Cortex of kidney (tissue), 1 donor: ENCODE measurements at places on chromosomes 2 and 18.

GRCh38 chr18:54829856-54830255, 1.6 kb downstream of the RAB27B start:
- no peak for DNase-seq

GRCh38 chr2:109282865-109283264, 153.9 kb downstream of the SH3RF3 start:
- no peak for DNase-seq

DNA sequence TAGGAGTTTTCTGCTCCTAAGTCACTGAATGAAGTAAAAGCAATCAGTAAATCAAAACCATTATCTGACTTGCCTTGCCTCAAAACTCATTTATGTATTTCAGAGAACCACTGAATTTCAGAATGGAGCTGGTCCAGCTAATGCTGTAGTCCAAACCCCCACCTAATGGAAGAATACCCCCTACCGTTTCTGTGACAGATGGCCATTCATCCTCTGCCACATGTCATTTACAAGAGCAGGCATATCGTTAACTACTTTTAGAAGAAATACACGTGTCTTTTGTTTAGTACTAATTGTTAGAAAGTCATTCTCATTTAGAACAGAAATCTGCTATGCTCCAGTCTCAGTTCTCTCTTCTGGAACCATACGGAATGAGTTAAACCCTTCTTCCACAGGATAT, 12.8 kb upstream of the GALNT5 start:
- no peak for DNase-seq

- DNase-seq = no peak
These were observed 9.4 kb downstream of the PELI1 start for GRCh38 chr2:64134813-64135212.

- DNase-seq = no peak
These were observed 812.6 kb upstream of the LRATD1 start for GRCh38 chr2:13819896-13820295.

- no peak for DNase-seq
These were observed 59.3 kb downstream of the LRRFIP1 start for GRCh38 chr2:237686659-237687136.

DNA sequence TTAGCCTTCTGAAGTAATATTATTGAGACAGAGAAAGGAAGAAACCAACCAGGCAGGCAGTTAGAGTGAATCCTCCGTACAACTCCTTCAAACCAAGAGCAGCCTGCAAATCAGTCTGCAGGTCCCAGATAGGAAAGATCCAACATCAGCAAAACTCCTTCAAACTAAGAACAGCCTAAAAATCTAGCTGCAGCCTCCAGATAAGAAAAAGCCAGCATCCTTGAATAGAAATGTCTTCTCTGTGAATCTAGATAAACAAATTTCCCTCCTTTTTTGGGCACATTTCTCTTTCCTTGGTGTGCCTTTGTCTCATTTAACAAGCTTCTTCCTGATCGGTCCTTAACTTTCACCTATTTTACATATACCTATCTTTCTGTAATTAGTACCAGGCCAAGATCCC, 1004.6 kb upstream of the TMEFF2 start:
- no peak for DNase-seq

- no peak for DNase-seq
These were observed 33.0 kb upstream of the GREB1 start for GRCh38 chr2:11500702-11501303.

GRCh38 chr18:49045585-49045984, 94.8 kb upstream of the SMAD7 start:
- no peak for DNase-seq

GRCh38 chr2:233837694-233838229, 16.6 kb downstream of the HJURP start:
- DNase-seq = no peak

DNA sequence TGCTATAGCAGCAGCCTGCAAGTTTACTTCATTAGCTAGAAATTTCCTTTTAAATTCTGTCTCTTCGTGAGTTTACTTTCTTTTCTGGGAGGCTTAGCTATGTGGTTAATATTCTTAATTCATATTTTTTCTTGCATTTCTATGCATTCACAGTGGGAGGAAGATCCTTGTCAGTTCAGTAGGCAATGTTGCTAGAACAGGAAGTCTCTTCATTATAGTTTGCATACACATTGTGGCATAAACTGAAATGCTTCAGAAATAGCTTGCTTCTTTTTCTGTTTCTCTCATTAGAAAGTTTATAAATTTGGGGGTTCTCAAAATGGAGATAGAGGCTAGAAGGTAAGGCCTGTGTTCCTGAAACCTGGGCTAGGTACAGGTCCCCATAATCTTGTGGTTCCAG, 8.1 kb upstream of the ARHGAP15 start:
- DNase-seq = no peak

- DNase-seq = no peak
These were observed 656 bp downstream of the UNC80 start for GRCh38 chr2:209772290-209772685.

DNA sequence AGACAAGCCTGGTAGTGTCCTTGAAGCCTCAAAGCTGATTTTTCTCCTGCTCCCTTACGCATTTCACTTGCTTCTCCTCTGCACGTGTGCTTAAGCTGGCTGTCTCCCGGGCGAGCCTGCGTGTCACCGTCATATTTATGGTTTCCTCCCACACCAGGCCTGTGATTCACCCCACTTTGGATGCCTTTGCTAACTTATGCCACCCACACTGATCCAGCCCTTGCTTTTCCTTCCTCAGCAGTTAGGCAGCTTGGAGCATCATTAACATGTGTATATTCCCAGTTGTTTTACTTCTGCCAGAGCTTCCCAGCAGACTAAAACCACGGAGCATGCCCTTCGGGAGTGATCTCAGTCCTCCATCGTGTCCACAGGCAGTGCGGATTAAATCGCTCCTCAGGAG, 2.2 kb downstream of the ST3GAL5 start:
- DNase-seq = no peak

GRCh38 chr2:46257476-46257875, 39.7 kb upstream of the EPAS1 start:
- DNase-seq = no peak

DNA sequence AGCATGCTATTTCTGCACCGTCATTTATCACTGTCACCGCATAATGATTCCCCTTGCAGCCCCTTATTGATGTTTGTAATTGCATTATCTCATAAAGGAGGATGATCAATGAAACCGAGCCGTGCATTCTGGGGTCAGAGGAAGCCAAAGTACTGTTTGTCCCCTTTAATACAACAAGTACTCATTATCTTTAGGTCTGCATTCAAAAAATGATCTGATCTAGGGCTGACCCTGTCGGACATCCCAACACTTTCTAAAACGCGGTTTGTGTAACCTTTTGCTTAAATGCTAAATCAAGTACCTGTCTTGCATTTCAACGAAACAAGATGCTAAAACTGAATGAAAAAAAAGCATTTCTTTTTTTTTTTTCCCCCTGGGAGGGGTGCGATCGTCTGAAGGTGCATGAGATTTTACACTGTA, 143.8 kb downstream of the MEIS1 start:
- DNase-seq = no peak

DNA sequence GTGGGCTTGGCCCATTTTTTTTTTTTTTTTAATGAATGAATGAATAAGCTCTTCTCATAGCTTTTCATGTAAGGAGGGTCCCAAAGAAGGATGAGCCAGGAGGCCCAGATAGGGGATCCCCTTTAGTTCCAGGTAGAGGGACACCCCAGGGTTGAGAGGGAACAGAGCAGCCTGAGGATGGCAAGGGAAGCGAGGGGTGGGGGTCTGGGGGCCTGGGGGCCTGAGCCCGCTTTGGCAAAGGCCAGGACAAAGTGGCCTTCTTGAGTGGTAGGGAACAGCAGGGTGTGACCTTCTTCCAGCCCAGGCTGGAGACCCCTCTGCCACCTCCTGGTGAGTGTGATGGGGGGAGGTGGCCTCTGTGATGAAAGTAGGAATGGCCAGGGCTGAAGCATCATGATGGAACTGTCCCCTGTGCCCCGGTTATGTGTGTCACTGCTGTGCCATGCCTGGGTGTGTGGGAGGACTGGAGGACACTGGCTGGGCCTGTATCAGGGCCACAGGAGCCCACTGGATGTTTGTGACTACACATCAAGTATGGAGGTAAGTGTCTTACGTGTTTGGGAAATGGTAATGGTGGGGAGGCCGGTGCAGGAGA, 263.5 kb upstream of the HDAC4 start:
- DNase-seq = no peak

DNA sequence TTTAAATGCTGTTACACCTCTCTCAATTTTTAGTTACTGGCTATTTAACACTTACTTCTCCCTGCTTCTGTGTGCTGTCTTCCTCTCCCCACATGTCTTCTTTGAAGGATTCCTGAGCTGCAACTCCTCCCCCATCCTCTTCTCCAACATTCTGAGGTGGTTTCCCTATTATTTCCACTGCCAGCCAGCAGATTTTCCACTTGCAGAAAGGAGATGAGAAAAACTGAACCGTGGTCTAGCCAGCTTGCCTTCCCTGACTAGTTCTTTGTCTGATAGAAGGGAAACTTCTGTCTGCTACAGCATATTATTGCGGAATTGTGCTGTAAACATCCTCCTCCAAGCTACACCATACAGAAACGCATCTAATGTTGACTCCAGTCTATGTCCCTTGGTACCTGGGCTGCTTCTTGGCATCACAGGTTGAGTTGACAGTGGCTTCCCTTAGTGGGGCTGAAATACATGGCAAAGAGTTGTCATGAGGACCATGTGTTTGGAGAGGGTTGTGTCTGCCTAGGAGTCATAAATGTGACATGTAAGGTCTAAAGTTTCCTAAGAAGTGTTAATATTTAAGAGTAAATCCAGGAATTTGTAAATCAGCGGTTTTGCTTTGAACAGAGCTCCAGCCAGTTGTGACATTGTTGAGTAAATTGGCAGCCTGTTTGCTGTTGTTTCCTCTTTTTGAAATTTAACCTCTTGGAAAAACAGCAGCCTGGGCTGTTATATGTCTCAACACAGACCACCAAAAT, 68.3 kb upstream of the RND3 start:
- DNase-seq = no peak

DNA sequence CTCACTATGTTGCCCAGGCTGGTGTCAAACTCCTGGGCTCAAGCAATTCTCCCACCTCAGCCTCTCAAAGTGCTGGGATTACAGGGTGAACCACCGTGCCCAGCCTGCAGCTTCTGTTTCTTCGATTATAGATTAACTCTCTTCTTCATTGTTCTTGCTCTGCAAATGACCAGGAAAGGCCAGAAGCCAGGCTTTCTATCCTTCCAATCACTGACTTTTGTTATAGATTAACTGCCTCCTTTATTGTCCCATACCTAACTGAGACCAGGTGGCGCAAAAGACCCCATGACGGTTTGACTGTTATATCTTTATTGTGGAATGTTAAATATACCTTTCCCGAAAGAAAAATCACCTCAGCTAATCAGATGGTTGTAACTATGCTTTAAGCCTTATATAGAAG, 196.9 kb downstream of the MREG start:
- DNase-seq = no peak

GRCh38 chr2:215895330-215895729, 118.0 kb downstream of the MREG start:
- no peak for DNase-seq

- DNase-seq = no peak
These were observed 244.1 kb downstream of the BCL11A start for GRCh38 chr2:60309336-60309735.

DNA sequence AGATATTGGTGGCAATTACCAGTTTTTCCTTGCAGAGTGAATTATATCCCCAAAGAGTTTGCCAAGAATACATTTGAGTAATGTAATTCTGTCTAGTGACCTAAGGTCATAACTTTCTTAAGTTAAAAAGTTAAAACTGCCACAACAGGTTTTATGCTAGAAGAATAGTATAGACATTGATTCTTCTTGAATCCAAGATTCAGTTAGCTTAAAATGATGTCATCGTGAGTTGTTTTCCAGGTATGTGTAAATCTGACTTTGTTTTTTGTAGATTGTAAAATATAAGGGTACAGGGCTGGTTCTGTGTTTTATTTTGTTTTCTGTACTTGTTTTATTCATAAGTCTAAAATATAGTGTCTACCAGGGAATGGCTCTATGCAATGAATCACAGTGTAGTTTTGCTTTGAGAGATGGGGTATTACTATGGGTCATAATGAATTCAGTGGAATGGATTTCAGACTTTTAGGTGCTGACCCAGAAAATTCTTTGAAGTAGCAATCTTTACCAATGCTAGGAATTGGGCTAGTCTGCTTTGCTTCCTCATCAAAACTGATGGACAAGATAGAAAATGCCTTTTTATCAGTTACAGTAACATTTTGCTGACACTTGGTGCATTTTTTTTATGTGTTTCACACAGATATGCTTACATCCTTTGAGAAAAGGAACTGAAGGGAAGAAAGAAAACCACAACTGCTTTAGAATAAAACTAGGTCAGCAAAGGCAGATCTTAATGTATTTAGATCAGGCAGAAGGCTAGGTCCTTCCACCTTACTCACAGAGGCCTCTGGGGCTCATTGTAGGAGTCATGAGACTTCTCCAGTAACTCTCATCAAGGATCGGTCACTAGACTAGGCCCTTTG, 20.8 kb upstream of the MGAT5 start:
- DNase-seq = no peak

GRCh38 chr2:134411279-134411827, 157.5 kb downstream of the MGAT5 start:
- no peak for DNase-seq

DNA sequence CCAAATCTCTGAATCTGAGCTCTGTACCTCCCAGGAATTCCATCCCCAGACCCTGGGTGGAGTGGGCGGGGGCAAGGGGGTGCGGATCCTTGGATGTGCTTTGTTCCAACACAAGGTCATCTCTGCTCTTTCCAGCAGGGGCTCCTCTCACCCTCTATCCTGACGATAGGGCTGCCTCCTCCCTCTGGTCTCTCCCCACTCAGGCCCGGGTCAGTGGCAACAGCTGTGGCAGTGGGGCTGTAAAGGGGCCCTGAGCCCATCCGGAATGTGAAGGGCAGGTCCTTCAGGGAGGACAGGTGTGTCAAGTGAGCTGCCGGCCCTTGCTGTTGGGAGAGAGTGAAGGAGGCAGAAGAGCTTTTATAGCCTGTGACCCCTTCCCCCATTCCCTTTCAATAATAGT, 167.8 kb downstream of the CELF4 start:
- DNase-seq = no peak

DNA sequence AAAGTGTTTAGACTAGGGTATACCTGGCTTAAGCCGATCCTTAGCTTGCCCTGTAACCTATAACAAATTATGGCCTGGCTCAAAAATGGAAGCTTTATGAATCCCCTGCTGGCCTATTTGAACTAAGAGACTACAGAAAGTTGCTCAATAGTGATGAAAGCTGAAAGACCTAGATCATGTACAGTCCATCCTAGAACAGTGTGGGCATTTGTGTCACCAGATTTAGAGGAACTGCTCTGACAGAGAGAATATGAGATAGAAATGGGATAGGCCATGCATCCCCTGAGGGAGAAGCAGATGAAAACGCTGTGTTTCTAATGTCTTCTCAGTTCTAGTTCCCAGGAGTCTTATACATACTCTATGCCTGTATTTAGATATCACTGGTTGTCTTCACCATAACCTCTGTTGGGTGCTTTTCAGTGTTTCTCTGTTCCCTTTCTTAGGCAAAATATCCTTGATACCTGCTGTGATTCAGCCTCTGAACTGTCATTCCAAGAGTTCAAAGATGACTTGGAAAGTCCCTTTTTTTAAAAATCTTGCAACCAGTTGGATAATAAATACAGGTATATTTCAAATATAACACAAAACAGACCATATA, 246.9 kb upstream of the SLC39A10 start:
- no peak for DNase-seq

- DNase-seq = no peak
These were observed 50.1 kb downstream of the UBR3 start for GRCh38 chr2:169877398-169877797.
